MCF 10A (cell line): ENCODE measurements at places on chromosomes 13 and 19. TPM values are rescaled to one million over a fixed set of nuclear protein-coding genes. Genes with fewer than 3 reads are reported as not detected.

TMTC4 gene
- total RNA-seq: 10.8 and 10.9 TPM in 2 replicates

PRR19 gene
- total RNA-seq: 0.30 and 0.64 TPM in 2 replicates

CYP2A7 gene
- not detected in 2 replicates for total RNA-seq

ZNF700 gene
- 5.6 and 5.9 TPM in 2 replicates for total RNA-seq

ODAD3 gene
- total RNA-seq: 0.30 TPM in 1 of 2 replicates, not detected in the other

LILRB3 gene
- not detected in 2 replicates for total RNA-seq

PNMA8B gene
- total RNA-seq: not detected in 2 replicates

NPAS1 gene
- 0.44 and 0.68 TPM in 2 replicates for total RNA-seq

ZSCAN5A gene
- total RNA-seq: 6.2 and 8.1 TPM in 2 replicates

GIPC3 gene
- total RNA-seq: not detected in 2 replicates

OR2Z1 gene
- total RNA-seq: not detected in 2 replicates

OVOL3 gene
- not detected in 2 replicates for total RNA-seq

CGB8 gene
- 1.3 TPM in 1 of 2 replicates, not detected in the other for total RNA-seq

ADGRE2 gene
- total RNA-seq: 6.9 and 8.0 TPM in 2 replicates

FUT1 gene
- total RNA-seq: 10.5 and 14.7 TPM in 2 replicates

GAPDHS gene
- not detected in 2 replicates for total RNA-seq

DAND5 gene
- total RNA-seq: not detected in 2 replicates

NCAN gene
- not detected in 2 replicates for total RNA-seq

ZNF865 gene
- 12.2 and 12.7 TPM in 2 replicates for total RNA-seq

C3 gene
- total RNA-seq: 842 and 872 TPM in 2 replicates

ZNF667 gene
- not detected in 2 replicates for total RNA-seq

CYP2S1 gene
- total RNA-seq: not detected in 2 replicates

C13orf46 gene
- total RNA-seq: 0.54 and 1.4 TPM in 2 replicates

LHFPL6 gene
- 8.9 and 9.8 TPM in 2 replicates for total RNA-seq

CEACAM8 gene
- total RNA-seq: not detected in 2 replicates

MARK4 gene
- total RNA-seq: 22.4 and 24.2 TPM in 2 replicates

ZNF600 gene
- total RNA-seq: 7.9 and 9.8 TPM in 2 replicates

SYT3 gene
- not detected in 2 replicates for total RNA-seq

NR2C2AP gene
- 13.4 and 20.6 TPM in 2 replicates for total RNA-seq

HSH2D gene
- 0.49 TPM in 1 of 2 replicates, not detected in the other for total RNA-seq

NLRP5 gene
- total RNA-seq: not detected in 2 replicates

FAM216B gene
- not detected in 2 replicates for total RNA-seq

MIR17HG gene
- 3.1 and 8.1 TPM in 2 replicates for total RNA-seq

ZNF497 gene
- total RNA-seq: 3.2 and 3.9 TPM in 2 replicates

TYK2 gene
- 75.0 and 83.7 TPM in 2 replicates for total RNA-seq

PODNL1 gene
- total RNA-seq: 0.25 and 0.51 TPM in 2 replicates

SAE1 gene
- total RNA-seq: 76.1 and 81.7 TPM in 2 replicates

SCGB2B2 gene
- total RNA-seq: not detected in 2 replicates

ZNF729 gene
- not detected in 2 replicates for total RNA-seq

S1PR4 gene
- total RNA-seq: 0.39 and 0.44 TPM in 2 replicates

METTL21C gene
- not detected in 2 replicates for total RNA-seq

UBA52 gene
- total RNA-seq: 1,330 and 1,392 TPM in 2 replicates

LRRC8E gene
- total RNA-seq: 10.3 and 11.8 TPM in 2 replicates

CRB3 gene
- 13.6 and 15.6 TPM in 2 replicates for total RNA-seq
